ENCODE measurements at places on chromosomes 3 and 15.

- DNase-seq: no peak
Observed at GRCh38 chr3:195762249-195762585, 41.4 kb downstream of the MUC20 start.

- no peak for DNase-seq
Observed at GRCh38 chr15:59388670-59389069, 16.0 kb upstream of the MYO1E start.

DNA sequence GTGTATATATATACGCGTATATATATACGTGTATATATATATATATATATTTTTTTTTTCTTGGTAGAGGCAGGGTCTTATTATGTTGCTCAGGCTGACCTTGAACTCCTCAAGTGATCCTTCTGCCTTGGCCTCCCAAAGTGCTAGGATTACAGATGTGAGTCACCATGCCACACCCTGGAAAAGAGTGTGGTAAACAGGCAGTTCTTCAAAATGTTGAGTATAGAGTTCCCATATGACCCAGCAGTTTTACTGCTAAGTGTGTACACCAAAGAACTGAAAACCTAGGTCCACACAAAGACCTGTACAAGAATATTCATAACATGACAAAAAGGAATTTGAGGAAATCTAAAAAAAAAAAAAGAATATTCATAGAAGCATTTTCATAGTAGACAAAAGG, 71.8 kb upstream of the GCNT3 start:
- no peak for DNase-seq

DNA sequence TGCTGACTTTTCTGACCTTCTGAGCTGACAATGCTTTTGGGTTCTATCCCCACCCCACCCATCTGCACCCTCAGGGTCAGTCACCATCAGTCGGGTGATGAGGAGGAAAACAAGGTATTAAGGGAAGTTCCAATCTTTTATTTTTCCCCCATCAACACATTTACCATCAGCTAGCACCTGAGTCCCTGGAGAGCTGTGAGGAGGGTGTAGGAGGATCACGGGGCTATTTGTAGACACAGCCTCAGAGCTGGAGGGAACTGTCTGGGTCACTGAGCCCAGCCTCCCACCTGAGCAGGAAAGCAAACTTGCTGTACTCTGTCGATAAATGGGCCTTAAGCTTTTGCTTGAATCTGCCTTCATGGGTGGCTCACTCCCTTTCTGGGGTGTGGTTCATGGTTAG, 24.8 kb upstream of the ZFAND6 start:
- DNase-seq: no peak

- DNase-seq: no peak
Observed at GRCh38 chr15:49255966-49256759, 86.1 kb downstream of the GALK2 start.

GRCh38 chr3:82561784-82562183, 800.3 kb upstream of the GBE1 start:
- no peak for DNase-seq
